Common myeloid progenitor, CD34-positive (primary cell): ENCODE measurements at places on chromosomes 3 and 15.

- no peak for DNase-seq
Observed at GRCh38 chr15:68842958-68843357, 22.3 kb upstream of the ANP32A start.

DNA sequence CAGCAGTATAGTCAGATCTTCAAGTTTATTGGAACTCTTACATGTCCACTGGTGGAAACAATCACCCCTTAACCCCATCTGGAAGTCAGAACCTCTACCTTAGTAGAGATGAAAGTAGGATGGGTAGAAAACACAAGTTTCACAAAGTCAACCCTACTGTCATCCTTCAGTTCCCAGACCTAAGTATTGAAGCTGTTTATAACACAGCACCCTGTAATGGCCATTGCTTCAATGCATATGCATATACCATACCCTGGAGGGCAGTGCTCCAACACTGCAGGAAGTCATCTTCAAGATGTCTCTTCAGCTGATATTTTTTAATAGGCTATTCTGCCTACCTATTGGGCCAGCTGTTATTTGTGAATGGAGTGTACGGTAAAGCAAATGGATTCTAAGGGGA is 241.3 kb downstream of the UBE2E2 start:
- no peak for DNase-seq

DNA sequence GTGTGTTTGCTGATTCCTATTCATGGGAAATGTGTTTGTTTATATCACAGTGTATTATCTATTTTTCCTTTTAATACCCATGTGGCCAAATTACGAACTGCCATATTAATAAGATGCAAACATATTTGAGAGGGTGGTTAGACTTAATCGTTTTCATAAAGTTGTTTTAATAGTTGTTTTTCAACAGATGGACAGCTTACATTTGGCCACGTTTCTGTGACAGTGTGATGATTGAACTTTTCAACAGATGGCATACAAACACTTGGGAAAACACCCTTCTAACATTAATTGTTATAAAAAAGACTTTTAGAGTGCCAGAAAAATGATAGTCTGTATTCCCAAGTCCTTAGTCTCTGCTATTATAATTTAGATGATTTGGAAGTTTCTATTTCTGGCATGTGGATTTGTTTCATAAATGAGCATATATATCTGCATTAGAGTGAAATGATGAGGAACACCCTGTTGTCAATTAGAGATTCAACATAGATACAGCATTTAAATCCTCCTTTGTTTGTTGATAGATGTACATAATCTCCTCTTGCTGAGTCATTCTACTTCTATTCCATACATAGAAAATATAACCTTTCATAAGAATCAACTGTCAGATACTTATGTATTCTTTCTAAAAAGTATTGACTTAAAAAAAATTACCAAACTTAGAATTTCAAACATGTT is 13.1 kb downstream of the PLAAT1 start:
- DNase-seq = no peak

DNA sequence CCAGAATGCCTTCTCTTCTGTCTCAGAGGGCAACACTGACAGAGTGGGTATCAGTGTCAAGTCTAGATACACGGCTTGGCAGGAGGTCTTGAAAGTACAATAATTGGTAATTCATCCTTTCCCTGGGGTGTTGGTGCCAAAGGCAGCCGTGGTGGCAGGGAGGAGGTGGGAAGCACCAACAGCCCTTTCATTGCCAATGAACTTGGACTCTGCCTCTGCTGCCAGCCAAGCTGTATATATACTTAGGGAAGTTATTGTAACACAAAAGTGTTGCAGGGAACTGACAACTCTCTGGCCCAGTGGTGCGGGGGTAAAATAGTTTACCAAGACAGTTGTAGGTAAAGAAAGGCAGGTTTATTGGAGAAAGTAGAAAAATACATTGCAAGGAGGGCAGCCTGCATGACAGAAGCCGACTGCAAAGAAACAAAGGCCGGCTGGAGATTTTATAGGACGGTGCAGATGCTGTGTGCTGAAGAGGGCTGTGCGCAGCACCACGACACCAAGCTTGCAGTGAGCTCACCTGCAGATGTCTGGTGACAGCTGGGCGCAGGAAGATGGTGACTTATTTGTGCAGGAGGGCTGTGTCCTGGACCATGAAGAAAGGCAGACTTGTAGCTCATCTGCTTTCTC is 4.0 kb upstream of the FAM3D start:
- DNase-seq = no peak

DNA sequence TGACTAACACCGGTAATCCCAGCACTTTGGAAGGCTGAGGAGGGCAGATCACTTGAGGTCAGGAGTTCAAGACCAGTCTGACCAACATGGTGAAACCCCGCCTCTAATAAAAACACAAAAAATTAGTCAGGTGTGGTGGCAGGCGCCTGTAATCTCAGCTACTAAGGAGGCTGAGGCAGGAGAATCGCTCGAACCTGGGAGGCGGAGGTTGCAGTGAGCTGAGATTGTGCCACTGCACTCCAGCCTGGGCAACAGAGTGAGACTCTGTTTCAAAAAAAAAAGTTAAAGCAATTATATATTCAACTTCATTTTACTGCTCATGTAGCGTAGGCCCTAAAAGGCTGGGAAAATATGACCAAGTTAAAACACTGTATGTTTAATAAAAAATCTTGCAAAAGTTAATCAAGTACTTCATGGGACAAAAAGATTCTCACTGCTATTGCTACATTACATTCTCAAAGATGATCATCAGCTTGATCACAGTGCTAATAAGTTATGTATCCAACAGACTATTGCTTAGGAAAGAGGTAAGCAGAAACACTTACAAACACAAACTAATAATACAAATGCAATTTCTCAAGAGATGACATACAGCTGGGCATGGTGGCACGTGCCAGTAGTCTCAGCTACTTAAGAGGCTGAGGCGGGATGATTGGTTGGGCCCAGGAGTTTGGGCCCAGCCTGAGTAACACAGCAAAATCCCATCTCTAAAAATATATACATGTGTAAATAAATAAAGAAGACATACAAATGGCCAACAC is 2.7 kb downstream of the COPS2 start:
- no peak for DNase-seq
